Progenitor cell of endocrine pancreas (in vitro differentiated cells): ENCODE measurements at places on chromosomes 1 and 21.

DNA sequence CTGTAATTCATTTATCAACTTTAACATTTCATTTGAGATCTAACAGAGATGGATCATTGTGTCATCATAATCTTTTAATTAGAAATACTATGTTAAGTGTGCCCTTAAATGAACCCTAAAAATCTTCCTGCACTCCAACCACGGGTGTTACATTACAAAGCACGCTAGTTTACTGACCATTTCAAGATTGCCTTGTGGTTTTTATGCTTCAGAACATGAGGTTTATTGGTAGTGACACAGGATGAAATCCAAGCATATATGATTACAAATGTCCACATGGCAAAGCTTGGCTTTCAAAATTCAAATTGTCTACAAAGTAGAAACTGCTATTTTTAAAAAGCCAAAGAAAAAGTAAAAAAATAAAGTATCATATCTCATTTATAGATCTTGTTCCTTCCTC is 190.4 kb upstream of the USP25 start:
- no peak for DNase-seq

DNA sequence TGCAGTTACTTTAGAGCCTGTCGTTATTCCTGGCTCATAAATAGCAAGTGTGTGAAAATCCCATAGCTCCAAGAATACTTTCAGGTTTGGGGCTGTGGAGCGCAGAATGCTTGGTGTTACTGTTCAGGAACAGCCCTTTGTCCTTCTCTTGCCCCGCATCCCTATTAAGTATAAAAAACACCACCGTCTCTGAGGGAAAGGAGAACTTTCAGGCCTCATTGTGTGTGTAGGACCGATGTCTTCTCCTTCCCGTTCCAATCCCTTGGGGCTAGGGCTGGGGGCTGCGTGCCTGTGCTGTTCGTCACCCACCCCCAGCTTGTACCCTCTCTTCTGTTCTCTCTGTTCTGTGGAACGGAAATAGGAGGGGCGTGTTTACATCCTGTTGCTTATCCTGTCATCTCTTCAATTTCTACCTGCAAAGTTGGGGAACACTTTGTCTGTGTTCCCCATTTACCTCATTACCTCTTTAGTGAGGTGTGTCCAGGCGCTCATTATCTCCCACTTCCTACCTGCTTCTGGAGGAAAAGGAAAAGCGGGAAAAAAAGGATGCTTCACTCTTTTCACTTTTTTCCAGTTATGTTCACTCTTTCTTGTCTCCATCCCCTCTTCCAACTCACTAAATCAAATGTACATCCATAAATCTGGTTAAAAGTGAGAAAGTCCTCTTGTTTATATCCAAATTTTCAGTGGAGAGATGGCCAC is 788 bp upstream of the TXNIP start:
- no peak for DNase-seq

GRCh38 chr1:232644209-232644608 is 14.3 kb upstream of the SIPA1L2 start:
- DNase-seq, result no peak

GRCh38 chr1:25710583-25711347 is 89.2 kb upstream of the SELENON start:
- no peak for DNase-seq

DNA sequence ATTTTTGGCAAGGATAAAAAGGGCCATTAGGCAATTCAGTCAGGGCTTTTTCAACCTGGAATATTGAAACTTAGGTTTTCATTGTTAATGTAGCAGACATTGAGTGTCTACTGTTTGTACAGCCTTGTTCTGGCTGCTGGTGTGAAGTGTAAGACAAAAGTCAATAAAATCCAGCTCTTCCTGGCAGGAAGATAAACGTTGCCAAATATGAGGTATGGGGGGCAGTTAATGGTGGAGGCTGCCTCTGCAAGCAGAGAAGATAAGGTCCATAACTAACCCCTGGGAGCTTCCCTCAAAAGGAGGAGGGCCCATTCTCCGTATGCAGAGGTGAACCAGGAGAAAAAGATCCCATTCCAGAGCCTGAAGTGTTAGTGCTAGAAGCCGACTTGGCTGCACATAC is 19.5 kb upstream of the SHE start:
- DNase-seq, result no peak

DNA sequence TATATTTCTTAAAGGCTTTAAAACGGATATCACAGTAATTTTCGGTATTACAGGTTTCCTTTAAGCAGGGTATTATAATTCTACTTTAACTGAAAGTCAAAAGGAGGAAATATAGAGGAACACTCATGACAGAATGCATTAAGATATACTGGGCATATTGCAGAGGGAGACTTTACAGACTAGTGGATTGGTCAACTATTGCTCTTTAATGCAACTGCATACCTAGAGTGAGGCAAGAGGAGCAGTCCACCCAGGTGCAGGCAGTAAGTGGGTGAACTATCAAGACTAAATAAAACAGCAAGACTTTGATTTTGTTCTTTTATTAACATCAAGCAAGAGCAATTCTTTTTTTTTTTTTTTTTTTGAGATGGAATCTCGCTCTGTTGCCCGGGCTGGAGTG is 10.5 kb downstream of the SCAF4 start:
- DNase-seq, result no peak

DNA sequence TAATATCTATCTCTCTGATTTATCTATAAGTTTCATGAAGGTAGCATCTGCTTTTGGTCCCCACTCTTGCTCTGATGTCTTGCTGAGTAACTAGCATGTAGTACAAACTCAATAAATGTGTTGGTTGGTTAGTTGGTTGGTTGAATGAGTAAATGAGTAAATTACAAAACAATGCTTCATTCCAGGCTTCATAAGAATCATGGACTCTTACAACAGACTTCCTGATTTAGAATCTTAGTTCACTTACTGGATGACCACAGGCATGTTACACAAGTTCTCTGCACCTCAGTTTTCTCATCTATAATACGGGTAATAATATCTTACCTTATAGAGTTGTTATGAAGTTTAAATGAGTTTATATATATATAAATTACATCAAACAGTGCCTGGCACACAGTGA is 98.6 kb downstream of the ZNF281 start:
- no peak for DNase-seq

GRCh38 chr1:223642237-223642636 is 23.3 kb downstream of the CAPN8 start:
- no peak for DNase-seq

GRCh38 chr1:12521096-12521495 is 96.9 kb downstream of the DHRS3 start:
- no peak for DNase-seq

- no peak for DNase-seq
Observed at GRCh38 chr1:19775317-19775716, 24.4 kb downstream of the TMCO4 start.

DNA sequence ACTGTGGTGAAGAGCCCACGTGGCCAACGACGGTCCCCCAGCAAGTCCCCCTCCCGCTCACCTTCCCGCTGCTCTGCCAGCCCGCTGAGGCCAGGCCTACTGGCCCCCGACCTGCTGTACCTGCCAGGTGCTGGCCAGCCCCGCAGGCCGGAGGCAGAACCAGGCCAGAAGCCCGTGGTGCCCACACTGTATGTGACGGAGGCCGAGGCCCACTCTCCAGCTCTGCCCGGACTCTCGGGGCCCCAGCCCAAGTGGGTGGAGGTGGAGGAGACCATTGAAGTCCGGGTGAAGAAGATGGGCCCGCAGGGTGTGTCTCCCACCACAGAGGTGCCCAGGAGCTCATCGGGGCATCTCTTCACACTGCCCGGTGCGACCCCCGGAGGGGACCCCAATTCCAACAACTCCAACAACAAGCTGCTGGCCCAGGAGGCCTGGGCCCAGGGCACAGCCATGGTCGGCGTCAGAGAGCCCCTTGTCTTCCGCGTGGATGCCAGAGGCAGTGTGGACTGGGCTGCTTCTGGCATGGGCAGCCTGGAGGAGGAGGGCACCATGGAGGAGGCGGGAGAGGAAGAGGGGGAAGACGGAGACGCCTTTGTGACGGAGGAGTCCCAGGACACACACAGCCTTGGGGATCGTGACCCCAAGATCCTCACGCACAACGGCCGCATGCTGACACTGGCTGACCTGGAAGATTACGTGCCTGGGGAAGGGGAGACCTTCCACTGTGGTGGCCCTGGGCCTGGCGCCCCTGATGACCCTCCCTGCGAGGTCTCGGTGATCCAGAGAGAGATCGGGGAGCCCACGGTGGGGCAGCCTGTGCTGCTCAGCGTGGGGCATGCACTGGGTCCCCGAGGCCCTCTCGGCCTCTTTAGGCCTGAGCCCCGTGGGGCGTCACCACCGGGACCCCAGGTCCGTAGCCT is 46.8 kb downstream of the TRIM11 start:
- DNase-seq, result no peak

DNA sequence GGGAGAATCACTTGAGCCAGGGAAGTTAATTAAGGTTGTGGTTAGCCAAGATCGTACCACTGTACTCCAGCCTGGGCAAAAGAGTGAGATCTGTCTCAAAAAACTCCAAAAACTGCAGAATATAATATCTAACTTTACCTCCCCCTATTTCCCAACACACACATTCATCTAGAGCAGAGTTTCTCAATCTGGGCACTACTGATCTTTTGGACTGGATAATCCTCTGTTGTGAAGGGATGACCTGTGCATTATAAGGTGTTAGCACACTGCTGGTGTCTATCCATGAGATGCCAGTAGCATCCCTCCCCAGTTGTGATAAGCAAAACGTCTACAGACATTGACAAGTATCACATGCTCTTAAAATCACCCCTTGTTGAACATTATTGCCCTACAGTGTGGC is 61.8 kb downstream of the RGS13 start:
- DNase-seq, result no peak

GRCh38 chr1:210250665-210250997 is 18.0 kb downstream of the SERTAD4 start:
- no peak for DNase-seq

GRCh38 chr1:220966881-220967611 is 87.8 kb downstream of the HLX start:
- DNase-seq, result no peak

GRCh38 chr1:21269461-21270085 is 20.7 kb downstream of the ECE1 start:
- DNase-seq, result no peak

- DNase-seq, result no peak
Observed at GRCh38 chr1:70140343-70140742, 65.0 kb downstream of the LRRC40 start.

- DNase-seq, result no peak
Observed at GRCh38 chr1:232249339-232249738, 380.6 kb downstream of the SIPA1L2 start.

- no peak for DNase-seq
Observed at GRCh38 chr21:16137106-16137505, 407.3 kb downstream of the USP25 start.
